Upper lobe of left lung (tissue), 6 donors: ENCODE measurements at places on chromosomes 7 and 10.

DNA sequence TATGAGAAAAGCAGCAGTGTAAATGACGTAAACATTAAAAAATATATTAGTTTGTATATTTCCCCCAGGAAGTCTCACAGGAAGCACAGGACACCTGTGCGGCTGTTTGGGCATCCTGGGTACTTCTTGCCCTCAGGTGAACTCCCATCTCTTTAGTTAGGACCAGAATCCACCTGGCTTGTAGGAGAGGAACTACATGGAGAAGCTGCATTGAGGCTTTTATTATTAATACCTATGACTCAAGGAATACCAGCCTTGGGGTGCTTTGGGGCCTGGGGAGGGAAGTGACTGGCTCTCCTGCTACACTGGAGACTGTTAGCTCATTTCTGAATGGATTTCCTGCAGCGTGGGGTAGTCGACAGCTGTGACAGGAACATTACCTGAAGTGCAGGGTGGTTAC, 40.0 kb upstream of the GSDME start:
- no peak for DNase-seq

- no peak for DNase-seq
These were observed 270.4 kb downstream of the HGF start for GRCh38 chr7:81499262-81500116.

DNA sequence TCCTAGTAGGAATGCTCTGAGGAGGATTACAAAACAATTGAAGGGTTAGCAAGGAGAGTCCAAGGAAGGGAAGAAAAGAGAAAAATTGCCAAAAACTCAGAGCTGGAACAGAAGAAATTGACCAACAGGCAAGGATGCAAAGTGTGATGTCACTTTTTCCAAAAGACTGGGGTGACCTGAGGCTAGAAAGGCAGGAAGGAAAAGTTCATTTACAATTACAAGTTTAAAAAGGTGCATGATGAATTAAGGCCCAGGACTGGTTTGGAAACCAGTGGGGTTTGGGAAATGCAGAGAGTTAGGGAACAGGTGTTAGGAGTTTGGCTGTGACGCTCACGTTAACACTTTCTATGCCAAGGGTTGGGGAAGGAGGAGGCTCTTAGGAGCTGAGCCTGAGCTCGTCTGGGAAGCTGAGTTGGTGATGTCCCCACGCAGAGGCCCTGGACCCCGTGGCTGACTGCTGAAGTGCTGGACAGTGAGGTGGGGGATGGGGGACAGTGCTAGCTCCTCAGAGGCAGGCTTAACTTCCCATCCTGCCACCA, 92.6 kb upstream of the PODXL start:
- DNase-seq: no peak

DNA sequence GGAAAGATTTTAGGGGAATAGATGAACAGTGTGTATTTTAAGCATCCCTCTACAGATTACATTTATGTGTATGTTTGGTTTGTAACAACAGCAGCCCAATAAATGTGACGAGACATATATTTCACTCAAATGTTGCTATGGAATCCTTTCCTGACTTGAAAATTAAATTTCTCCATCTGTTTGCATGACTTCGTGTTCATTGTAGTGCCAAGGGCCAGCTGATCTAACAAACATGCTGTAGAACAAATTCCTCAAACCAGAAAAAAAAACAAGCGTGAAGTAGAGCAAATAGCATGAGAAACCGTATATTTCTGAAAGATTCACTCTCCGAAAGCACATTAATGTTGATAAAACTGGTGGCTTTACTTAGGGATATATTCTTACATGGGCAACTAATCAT, 87.8 kb downstream of the NRCAM start:
- no peak for DNase-seq

DNA sequence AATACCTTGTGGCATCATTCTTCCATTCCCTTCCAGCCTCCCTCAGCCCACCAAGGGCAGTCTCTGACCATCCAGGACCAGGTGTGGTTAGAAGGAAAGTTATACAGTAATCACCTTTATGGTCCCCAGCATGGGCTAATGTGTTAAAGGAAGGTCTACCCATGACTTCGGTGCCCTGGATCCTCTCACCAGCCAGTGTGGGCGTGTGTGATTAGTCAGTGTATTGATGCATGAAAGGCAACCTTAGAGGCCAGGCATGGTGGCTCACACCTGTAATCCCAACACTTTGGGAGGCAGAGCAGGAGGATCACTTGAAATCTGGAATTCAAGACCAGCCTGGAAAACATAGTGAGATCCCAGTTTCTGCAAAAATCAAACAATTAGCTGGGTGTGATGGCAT, 88.9 kb downstream of the APBB1IP start:
- no peak for DNase-seq
